ENCODE measurements at places on chromosomes 3 and 15.

DNA sequence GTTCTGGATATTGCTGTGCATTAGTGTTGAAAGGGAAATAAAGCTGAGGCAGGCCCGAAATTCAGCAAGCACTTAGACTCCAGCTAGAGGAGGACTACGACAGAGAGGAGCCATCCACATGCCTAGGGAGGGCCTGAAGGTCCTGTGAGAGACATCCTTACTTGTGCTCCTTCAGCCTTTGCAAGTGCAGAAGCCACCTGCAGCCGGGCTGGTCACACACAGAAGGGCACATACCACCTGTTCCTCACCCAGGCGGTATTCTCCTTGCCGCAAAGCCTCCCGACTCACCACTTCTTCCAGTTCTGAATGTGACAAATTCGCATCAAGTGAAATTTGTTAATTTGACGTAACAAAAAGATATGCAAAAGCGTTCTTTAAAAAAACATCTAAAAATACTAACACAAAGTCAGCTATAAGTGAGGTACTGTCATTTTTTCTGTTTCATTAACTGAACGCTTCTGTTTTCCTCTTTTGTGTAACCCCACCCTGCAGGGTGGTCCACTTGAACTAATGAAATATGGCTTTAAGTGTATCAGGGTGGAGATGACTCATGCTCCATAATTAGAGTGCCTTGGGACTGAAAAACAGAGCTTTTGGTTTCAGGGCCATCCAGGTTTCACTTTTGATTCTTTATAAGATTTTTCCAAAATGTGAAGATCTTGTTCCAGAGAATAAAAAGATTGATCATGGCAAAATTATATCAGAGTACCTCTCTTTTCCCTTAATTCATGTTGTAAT, 467.9 kb upstream of the ATP11B start:
- peak; percentile 1 for DNase-seq

DNA sequence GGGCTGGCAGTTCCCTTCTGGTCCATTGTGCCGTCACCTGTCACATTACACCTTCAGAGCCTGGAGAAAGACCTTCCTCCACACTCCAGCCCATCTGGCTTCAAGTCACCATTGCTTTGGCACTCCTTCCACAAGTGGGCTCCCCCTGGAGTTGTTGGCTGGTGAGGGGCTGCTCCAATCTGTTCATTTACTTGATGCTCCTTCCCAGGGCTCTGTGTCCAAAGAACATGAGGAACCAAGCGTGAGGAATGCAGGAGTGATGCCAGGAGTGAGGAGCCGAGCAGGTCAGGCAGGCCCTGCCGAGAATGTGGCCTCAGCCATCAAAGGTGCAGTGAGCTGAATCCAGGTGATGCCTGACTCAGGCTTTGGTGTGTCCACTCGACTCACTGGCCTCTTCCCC, 57.2 kb downstream of the OXNAD1 start:
- DNase-seq = no peak

- no peak for DNase-seq
Observed at GRCh38 chr3:50173685-50174516, 17.5 kb upstream of the GNAT1 start.

GRCh38 chr3:16516695-16517481, 3.4 kb upstream of the RFTN1 start:
- DNase-seq = no peak

DNA sequence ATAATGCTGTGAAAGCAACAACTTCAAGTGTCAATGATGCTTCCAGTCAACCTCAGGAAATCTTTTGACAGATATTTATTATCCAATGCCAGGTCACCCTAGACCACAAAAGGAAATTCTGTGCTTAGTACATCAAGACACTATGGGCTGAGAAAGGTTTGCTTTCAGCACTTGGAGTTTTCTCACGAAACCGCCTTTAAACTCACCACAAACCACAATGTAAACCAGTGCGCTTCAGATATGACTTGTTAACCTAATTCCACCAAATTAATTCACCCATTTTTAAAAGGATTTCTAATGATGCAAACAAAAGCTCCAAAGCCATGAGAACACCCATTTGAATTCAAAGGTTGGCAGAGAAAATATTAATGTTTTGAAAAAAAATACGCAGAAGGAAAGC, 292.9 kb upstream of the NR2F2 start:
- no peak for DNase-seq

Data from NCI-H748 treated with DMSO at 0.1 percent for 48 hours (cell line).